Neural crest cell (in vitro differentiated cells): ENCODE measurements at places on chromosomes 2 and 18. TPM values are rescaled to one million over a fixed set of nuclear protein-coding genes. Genes with fewer than 3 reads are reported as not detected.

- DNase-seq = peak; percentile 87
Measured at GRCh38 chr2:85551698-85552678, 9.3 kb downstream of the GGCX start.

- no peak for DNase-seq
Measured at GRCh38 chr2:233319256-233319655, 11.6 kb downstream of the SAG start.

DNA sequence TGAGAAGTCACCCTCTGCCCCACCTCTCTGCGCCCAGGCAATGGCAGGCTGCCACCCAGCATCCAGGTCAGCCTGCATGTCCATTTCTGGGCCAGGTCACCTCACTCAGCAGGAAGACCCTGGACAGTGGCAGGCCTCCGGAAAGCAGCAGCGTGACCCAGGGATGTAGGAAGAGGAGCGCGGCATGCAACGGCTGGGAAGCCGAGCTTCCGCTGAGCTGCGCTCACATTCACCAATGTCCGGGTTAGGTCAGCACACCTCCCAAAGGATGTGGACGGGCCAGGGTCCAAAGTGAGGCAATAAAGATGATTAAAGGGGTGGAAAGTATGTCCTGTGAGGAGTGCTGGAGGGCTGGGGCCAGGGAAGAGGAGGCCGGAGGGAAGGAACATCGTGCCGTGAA lies 174.5 kb downstream of the CTIF start:
- DNase-seq = no peak

DNA sequence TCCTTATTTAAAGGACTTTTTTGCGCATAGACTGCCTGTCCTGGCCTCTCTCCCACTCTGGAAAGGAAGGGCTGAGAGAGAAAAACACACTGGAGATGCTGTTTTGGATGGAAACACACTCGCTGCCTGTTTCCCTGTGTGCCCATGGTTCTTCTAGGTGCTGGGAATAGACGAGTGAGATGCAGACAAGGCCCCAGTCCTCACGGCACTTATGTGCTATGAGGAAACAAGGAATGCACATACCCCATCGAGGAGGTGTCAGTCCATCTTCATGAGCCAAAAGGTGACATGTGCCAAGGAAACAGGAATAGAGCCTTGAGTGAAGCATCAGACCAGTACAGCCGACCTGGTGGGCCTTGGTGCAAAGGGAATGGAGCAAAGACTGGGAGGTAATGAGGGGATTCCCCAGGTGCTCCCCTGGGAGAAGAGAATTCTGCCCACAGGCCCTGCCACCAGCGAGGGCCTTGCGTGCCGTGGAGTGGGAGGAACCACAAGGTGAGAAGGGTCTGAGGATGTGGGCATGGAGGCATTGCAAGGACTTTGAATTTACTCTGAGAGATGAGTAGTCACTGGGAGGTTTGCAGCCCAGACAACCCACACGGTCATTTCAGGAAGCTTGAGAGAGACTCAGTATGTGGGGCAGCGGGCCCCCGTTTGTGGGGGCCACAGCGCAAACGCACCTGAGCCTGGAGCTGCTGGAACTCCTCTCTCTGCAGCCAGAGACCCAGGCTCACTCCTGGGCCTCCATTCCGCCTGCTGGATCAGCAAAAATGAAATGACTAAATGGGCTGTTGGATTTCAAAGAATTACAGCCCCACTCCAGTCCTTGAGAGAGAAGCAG lies 197.5 kb upstream of the COPS8 start:
- DNase-seq = no peak

DNA sequence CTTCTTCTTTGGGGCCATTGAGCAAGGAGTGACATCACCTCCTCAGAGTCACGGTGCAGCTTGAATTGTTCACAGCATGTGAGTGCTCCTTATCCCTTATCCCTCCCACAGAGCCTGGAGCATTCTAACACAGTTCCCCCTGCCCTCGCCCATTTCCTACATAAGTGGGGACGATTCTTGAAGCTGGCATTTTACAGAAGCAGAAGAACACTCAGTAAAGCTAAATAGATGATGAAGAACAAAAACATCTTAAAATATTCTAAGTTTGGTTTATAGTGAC lies 135.8 kb upstream of the APCDD1 start:
- DNase-seq = no peak

GRCh38 chr18:79744625-79745024 lies 53.1 kb upstream of the KCNG2 start:
- DNase-seq = no peak

RIOK3 gene
- total RNA-seq = 35.3 and 39.4 TPM in 2 replicates

DNA sequence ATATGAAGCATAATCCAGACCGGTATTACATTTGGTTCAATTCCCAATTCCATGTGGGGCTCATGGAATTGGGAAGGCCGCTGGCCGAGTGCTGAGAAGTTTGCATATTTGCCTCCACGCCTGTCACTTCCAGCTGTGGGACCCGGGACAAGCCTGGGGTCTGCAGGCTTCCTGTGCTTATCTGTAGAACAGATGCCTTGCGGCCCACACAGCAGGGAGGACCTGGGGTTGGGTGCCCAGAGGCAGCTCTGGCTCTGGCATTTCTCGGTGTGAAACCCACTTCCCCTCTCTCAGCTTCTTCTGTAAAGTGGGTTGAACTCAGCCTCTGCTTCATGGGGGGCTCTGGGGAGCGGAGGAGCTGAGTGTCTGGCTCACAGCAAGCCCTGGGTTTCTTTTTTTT lies 97.9 kb downstream of the SH3BP4 start:
- no peak for DNase-seq

CCDC85A gene
- 0.16 and 0.19 TPM in 2 replicates for total RNA-seq

DNA sequence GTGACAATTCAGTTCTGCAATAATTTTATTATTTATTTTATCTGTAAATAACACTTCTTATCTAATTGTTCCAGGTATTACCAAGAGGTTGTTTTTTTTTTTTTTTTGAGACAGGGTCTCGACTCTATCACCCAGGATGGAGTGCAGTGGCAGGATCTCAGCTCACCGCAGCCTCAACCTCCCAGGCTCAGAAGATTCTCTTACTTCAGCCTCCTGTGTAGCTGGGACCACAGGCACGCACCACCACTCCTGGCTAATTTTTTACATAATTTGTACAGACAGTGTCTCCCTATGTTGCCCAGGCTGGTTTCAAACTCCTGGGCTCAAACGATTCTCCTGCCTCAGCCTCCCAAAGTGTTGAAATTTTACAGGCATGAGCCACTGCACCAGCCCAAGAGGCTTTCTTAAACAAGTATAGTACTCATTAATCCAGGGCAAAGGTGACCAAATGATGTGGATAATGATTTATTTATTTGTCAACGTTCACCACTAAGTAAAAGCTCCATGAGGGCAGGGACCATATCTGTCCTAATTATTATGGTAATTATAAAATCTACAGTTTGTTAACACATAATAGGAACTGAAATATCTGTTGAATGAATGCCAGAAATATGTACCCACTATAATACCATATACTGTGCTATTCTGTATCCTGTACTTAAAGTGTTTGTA lies 12.0 kb downstream of the STK17B start:
- DNase-seq = no peak

EMX1 gene
- not detected in 2 replicates for total RNA-seq

LDLRAD4 gene
- total RNA-seq = 1.4 and 1.7 TPM in 2 replicates

DNER gene
- total RNA-seq = 4.0 and 4.1 TPM in 2 replicates

DNA sequence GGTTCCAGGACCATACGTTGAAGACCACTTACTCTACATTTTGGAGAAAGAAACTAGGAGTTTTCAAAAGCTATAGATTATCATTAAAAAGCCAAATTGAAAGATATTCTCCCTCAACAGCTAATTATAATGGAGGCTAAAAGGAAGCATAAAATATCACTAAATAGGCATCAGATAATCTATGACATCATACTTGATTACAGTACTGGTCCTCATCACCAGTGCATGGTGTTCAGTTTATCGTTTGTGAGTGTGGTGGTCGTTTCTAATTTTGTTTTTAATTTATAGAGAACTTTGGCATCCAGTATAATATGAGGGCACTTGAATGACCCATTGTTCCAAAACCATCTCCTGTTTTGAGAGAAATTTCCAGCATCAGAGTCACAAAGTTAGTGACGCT lies 80.9 kb downstream of the HNRNPLL start:
- DNase-seq = no peak

DNA sequence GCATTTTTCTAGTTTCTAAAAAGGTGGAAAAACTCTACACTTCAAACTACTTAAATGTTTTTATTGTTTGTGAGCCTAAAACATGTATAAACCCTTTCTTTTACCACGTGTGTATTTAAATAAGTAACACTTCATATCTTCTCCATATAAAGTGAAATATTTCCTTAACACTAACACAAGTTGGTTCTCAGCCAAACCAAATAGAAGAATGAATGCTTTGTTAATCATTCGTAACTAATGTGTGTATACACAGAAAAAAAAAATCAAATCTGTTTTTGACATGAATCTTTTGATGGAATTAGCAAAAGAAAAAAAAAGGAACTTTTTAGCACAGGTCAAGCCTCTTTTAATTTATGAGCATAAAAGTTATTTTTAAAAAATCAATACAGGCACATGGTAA lies 89.3 kb downstream of the EHBP1 start:
- no peak for DNase-seq

GRCh38 chr2:237603718-237604362 lies 13.3 kb upstream of the RAB17 start:
- no peak for DNase-seq
